Fibroblast of skin of scalp (primary cell): ENCODE measurements at places on chromosomes 6 and 20.

GRCh38 chr20:3477861-3478544, 7.2 kb downstream of the ATRN start:
- DNase-seq: no peak

DNA sequence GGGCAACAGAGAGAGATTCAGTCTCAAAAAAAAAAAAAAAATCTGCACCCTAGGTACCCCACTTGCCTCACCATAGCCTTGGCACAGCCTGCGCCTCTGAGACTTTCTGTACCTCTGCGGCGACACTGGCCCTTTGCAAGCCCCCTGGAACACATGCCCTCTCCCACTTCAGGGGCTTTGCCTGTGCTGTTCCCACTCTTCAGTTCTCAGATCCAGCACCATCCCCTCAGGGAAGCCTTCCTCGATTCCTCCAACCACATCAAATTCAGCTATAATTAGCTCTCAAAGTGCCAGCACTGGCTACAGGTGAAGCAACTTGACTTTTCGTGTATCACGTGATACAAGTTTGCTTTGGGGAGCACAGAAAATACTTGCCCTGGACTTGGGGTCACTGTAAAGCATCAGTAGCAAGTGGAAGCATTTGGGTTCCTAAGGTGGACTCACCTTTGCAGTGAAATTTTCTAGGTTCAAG, 2.1 kb upstream of the UBE2V1 start:
- DNase-seq: no peak

GRCh38 chr6:5422321-5422915, 161.1 kb downstream of the FARS2 start:
- DNase-seq: peak; percentile 51

- DNase-seq: peak; percentile 22
Measured at GRCh38 chr6:147639279-147639678, 130.8 kb downstream of the SAMD5 start.

DNA sequence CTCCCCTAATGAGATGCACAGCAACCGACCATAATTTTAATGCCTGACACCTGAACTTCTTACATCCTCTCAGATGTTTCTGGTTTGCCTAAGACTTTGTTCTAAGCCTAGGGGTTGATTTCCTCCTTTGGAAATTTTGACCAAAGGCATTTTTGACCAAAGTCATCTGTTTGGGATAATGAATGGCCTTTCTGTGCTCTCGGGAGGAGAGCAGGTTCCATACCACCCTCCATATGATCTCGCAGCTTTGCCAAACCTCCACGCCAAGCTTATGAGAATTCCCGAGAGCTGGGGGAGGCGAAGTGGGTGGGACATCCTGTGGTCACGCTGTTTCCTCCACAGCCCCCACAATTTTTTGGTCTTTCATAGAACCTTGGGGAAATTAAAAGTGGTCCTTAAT, 91.7 kb downstream of the SCML4 start:
- DNase-seq: no peak

DNA sequence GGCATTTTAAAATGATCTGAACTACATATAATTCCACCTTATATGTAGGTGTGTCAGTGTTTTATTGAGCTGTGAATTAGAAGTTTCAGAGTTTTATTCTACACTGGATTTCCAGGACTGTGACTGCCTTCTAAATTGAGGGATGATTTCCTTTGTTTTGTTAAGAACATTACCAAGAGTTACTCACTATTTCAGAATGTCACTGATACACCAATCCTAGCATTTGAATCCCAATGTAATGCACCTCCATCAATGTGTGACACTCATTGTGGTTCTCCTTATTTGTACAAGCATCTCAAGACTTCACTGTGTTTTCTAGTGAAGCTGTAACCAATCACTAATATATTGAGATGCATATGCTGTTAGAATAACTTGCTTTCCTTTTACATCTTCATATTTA, 86.8 kb downstream of the PLCB1 start:
- peak; percentile 92 for DNase-seq

DNA sequence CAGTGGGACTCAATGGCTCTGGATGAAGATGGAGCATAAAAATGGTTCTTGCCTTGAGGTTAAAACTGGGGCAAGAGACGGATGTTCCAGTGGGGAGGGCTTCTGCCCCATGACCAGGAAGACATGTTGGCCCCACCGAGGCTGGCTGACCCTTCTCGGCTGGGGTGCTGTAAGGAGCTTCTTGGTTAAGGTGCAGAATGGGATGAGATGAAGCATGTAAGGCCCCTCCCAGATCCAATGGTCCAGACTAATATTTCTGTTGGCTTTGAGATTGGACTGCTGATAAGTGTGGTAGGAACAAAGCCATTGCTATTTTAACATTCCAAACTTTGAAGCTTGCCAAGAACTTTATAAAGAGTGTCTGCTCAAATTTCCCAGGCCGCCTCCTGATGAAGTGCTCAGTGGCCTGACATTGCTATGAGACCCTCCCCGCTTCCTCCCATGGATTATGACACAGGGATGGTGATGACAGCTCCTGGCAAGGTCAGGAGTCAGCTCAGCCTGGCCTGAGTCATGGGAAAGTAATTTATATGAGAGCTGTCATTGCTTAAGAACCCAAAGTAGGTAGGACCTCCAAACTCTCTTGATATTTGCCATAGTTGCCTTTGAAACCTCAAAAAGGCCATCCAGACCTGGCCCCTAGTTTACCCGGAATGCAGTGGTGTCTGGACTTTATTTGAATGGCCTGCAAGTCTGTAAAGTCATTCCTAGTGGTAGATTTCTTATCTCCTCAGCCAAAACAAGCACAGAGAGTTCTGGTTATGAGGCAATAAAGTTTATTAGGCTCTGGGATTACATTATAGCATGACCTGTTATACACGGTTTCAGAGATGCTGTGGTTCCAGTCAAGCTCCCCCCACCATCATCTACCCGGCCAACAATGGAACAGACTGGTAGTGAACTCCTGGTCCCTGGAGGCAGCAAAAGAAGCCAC, 55.2 kb downstream of the TGM2 start:
- DNase-seq: peak; percentile 99
